T-helper 1 cell (primary cell): ENCODE measurements at places on chromosomes 1 and 21.

DNA sequence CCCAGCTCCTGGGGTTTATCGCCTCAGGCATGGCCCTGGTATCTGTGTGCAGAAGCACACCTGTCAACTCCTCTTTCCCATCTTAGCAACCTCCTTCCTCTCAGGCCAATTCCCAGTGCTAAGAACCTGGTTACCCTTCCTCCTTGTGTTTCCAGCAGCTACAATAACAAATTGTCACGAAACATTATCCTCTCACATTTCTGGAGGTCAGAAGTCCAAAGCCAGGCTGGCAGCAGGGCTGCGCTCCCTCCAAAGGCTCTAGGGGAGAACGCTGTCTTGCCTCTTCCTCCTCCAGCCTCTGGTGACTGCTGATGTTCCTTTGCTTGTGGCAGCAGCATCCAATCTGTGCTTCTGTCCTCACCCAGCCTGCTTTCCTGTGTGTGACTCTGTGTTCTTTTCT is 10.7 kb upstream of the MRPS14 start:
- DNase-seq: no peak

DNA sequence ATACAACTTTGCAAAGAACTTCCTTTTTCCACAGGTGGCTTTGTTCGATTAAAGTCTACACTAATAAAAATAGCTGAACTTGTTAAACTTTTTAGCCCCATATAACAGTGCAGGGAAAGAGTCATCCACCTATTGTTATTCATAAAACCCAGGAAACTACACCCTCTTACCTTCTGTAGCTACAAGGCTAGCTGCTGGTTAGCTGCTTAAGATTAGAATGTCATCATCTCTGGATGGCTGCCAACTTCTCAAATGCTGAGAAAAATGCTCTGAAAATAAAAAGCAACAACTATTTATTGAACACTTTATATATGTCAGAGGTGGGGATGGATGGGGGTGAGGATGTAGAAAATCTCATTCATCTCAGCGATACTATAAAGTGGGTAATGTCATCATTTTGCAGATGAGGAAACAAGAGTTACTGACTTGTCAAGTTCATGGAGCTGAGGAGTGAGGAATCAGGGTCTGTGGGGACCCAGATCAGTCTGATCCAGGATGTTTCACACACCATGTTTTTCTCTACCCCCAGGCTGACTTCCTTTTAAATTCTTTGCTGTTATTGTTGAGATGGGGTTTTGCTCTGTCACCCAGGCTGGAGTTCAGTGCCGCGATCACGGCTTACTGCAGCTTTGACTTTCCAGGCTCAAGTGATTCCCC is 17.1 kb downstream of the ATP5PF start:
- DNase-seq: no peak

GRCh38 chr1:50978144-50978851 is 8.3 kb downstream of the CDKN2C start:
- DNase-seq: peak; percentile 18

DNA sequence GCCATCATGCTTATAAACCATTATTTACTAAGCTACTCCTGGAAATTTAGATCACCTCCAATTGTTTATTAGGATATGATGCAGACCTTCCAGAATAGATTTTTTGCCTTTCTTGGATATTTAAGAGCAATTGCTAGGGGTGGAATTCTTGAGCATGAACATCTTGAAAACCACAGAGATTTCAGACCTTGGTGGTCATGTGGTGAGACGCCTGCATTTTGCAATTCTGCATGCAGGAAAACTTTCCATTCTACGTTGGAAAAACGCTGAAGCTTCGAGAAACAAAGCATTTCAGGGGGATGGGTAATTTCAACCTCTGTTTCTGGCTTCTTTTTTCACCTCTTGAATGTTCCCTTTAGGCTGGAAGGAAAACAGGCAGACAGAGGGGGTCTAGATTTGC is 596.3 kb downstream of the KIF26B start:
- no peak for DNase-seq

DNA sequence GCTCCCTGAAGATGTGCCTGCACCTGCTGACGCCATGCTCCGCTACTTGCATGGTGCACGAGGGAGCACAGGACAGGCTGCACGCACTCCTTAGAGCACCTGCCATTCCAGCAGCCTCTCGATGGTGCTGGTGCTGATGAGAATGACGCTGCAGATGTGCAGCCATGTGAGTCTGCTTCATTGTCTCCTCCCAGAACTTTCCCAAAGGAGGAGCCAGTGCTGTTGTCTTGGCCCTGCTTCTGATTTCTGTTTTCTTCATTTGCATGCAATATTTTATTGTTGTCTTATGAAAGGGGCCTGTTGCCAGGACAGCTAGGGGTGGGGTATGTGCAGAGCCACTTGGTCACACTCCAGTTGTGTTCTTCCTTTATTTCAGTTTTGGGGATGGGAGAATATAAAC is 70.1 kb downstream of the PCBP3 start:
- no peak for DNase-seq

DNA sequence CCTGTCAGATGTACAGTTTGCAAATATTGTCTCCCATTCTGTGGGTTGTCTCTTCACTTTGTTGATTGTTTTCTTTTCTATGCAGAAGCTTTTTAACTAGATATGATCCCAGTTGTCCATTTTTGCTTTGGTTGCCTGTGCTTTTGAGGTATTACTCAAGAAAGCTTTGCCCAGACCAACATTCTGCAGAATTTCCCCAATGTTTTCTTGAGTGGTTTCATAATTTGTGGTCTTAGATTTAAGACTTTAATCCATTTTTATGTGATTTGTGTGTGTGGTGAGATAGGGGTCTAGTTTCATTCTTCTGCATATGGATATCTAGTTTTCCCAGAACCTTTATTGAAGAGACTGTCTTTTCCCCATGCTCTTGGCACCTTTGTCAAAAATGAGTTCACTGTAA is 116.9 kb downstream of the DUSP10 start:
- no peak for DNase-seq

DNA sequence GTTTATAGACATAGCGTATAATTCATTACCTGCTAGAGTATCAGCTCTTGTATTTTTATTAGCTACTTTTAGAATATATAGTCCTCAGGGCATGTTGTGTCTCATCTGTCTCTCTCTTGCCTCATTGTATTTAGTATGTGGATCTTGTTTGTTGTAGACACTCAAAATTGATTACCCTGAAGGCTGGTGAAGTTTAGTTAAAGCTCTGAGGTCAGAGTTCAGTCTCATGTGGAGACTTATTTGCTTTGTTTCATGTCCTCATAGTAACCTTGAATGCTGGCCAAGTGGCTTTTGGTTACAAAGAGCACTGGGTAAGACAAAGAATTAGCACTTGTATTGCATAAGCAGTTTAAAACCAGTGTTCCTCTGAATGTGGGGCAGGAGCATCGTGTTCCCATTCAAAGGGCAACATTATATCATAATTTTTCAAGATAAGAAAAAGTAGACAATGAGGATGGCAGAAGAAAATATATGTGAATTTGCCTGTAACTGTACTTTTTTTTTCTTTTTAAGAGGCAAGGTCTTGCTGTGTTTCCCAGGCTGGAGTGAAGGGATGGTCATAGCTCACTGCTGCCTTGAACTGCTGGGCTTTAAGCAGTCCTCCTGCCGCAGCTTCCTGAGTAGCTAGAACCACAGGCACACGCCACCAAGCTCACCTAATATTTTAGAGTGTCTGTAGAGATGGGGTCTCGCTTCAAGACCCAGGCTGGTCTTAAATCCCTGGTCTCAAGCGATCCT is 17.4 kb downstream of the CNST start:
- no peak for DNase-seq
